ENCODE measurements at places on chromosomes 4 and X.

DNA sequence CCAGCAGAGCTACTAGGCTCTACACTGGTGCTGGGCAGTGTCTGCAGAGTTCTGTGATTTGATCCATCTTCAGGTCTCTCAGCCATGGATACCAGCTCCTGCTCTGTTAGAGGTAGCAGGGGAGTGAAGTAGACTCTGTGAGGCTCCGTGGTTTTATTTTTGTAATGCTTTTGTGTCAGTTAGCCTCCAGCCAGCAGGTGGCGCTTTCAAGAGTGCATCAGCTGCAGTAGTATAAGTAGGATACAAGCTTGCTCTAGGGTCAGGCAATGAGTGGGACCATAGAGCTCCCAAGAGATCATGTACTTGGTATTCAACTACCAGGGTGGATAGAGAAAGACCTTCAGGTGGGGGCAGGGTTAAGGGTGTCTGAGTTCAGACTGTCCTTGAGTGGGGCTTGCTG is 362.5 kb upstream of the TRAM1L1 start:
- peak; percentile 1 for DNase-seq

GRCh38 chr4:17194586-17194985 is 296.1 kb upstream of the LDB2 start:
- DNase-seq = no peak

- DNase-seq = no peak
Measured at GRCh38 chr4:102678107-102678506, 82.7 kb downstream of the MANBA start.

DNA sequence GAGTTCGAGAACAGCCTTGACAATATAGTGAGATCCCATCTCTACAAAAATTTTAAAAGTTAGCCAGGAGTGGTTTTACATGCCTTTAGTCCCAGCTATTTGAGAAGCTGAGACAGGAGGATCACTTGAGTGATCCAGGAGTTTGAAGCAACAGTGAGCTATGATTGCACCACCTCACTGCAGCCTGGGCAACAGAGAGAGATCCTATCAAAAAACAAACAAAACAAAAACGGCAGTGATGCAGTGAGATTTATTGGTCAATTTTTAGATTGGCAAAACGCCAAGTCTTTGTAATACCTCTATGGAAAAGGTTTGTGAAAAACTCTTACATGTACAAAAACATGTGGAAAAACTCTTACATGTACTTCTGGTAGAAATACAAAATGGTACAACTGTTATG is 91.3 kb downstream of the PTPN13 start:
- DNase-seq = no peak

- DNase-seq = no peak
Measured at GRCh38 chr4:115850799-115851509, 737.5 kb upstream of the NDST4 start.

- no peak for DNase-seq
Measured at GRCh38 chr4:64581422-64581821, 172.2 kb upstream of the TECRL start.

DNA sequence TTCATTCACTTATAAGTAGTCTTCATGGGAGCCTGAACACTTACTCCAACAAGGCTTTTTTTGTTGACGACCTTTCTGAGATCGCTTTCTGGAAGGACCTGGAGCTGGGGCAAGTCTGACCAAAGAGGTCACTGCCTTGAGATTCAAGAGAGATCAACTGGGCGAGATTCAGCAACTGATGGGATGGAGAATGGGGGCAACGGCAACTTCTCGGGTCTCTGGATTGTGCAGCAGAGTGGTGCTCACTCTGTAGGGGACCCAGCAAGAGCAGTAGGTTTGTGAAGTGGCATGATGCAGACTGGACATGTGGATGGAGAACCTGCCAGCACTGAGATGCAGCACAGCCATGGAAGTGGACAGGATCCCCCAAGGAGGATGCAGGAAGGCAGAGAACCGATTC is 288.1 kb downstream of the EVC2 start:
- no peak for DNase-seq

Measured in CD4-positive, alpha-beta T cell treated with Interleukin-21 for 1 hour (primary cell).